ENCODE measurements at places on chromosomes 5 and 9.

- no peak for DNase-seq
Observed at GRCh38 chr5:45205403-45205961, 396.7 kb downstream of the MRPS30 start.

- DNase-seq = no peak
Observed at GRCh38 chr5:66742083-66742895, 146.1 kb downstream of the MAST4 start.

DNA sequence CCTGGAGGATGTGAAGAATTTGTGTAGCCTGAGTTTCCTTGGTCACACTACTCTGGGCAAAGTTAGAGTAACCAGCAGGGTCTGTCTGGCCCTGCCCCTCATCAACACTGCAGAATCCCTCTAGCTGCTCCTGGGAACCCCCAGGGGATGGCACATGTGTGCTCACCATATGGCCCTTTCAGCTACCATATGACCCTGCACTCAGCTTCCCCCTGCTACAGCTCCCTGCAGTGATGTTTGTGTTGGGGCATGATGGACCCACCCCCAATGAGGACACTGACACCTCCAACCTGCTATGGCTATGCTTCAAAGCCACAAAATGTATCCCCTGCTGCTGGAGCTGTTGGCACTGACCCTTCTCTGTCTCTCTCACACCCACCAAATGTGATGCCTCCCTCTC lies 152.7 kb downstream of the SNX18 start:
- DNase-seq = no peak

DNA sequence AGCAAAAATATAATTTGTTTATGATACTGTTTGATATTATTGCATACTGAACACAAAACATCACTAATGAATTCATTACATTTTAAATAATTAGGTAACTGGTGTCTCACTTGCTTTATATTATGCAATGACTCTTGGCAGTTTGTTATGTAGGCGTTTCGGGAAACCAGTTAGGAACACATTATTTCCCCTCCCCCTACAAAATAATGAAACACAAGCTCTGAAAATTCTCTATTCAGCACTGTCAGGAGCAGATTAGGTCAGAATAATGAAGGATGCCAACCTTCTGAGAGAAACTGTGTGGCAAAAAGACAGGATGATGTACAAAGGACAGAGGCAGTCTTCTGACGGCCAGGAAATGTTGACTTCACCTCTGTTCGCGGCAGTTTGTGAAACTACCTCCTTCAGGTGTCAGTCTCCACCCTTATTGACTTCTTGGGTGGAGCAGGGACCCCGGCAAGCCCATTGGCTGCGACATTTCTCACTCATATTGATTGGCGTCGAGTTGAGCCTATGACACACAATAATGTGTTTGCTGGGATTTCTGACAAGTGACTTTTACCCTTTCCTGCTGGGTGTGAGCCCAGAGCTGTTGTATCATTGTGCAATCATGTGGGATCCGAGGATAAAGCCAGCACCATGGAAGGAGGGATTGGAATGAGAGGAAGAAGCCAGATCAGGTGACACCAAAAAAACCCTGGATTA lies 33.9 kb downstream of the SH3PXD2B start:
- no peak for DNase-seq

DNA sequence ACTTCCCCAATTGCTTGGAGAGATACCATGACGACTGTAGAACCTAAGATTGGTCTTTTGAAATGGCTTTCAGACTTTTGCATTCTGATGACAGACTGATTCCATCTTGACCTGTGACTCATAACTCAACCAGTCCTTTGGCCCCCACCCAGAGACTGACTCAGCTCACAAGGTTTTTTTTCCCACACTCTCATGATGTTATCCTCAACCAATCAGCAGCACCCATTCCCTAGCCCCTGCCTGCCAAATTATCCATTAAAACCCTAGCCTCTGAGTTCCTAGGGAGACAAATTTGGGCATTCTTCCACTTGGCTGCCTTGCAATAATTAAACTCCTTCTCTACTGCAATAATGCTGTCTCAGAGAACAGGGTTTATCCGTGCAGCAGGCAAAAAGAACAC lies 1263.3 kb upstream of the CDH9 start:
- DNase-seq = no peak

- DNase-seq = no peak
Observed at GRCh38 chr9:105912863-105913516, 218.6 kb downstream of the TMEM38B start.

DNA sequence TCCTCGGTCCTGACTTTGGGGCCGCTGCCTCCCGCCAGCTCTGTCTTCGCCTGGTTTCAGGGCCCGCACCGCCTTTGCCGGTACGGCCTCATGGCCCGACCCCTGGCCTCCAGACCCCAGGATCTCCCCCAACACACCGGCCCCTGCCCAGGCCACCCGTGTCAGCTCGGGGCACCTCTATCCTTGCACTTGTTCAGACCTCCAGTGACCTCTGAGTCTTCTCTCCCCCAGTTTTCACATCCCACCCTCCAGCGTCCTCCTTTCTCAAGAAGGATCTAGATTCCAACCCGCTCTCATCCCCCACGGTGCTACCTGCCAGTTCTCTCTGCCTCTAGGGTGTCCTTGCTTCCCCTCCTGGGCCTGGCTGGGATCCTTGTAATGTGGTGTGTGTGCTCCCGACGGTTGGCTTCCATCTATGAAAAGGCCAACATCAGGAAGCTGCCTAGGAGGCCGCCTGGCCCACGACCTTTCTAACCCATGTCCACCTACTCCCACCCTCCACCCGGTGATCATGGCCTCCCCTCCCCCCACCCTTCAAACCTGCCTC lies 61.1 kb downstream of the SPATA31C2 start:
- no peak for DNase-seq

DNA sequence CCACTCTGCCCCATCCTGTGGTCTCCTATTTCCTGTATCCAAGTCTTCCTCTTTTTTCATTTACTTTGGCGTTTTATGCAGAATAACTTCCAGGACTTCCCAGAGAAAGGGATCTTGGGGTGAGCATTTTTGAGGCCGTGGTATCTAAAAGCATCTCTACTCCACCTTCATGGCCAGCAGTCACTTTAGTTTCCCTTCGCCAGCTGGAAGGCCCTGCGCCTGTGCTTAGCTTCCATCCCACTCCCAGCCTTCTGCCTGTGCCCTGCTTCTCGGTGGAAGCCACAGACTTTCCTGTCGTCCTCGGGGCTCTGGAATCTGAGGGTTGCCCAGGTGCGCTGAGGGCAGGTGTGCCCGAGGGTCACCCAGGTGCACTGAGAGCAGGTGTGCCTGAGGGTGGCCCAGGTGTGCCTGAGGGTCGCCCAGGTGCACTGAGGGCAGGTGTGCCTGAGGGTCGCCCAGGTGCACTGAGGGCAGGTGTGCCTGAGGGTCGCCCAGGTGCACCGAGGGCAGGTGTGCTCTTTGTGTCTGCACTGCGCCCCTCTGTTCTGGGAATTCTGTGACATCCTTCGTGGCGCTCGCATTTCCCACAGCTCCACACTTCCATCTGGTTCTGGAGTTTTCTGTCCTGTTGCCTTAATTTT lies 32.4 kb upstream of the LRRC14B start:
- DNase-seq = no peak

DNA sequence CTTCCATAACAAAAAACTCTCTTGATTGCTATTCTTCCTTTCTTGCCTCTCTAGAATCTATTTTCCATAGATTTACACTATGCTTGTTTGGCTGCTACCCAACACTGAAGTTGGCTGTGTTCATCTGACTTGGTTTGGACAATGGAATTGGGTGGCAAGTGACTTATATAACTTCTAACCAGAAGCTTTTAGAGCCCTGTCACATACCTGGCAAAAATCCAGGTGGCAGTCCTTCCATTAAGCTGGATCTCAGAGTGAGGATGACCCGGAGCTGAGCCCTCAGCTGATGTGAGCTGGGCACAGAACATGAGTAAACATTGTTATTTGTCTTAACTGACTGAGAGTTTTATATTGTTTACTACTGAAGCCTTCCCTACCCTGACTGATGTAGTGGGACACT lies 225.7 kb downstream of the TLR4 start:
- DNase-seq = no peak

GRCh38 chr5:112708103-112708622 lies 29.5 kb upstream of the APC start:
- DNase-seq = no peak

DNA sequence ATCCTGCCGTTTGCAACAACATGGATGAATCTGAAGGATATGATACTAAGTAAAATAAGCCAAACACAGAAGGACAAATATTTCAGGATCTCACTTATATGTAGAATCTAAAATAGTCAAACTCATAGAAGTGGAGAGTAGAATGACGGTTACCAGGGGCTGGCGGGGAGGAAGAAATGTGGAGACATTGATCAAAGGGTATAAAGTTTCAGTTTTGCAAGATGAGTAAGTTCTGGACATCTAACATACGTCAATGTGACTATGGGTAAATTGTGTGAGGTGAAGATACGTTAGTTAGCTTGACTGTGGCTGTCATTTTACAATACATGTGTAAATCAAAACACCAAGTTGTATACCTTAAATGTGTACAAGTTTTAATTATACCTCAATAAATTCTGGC lies 200.3 kb downstream of the SNX18 start:
- no peak for DNase-seq

DNA sequence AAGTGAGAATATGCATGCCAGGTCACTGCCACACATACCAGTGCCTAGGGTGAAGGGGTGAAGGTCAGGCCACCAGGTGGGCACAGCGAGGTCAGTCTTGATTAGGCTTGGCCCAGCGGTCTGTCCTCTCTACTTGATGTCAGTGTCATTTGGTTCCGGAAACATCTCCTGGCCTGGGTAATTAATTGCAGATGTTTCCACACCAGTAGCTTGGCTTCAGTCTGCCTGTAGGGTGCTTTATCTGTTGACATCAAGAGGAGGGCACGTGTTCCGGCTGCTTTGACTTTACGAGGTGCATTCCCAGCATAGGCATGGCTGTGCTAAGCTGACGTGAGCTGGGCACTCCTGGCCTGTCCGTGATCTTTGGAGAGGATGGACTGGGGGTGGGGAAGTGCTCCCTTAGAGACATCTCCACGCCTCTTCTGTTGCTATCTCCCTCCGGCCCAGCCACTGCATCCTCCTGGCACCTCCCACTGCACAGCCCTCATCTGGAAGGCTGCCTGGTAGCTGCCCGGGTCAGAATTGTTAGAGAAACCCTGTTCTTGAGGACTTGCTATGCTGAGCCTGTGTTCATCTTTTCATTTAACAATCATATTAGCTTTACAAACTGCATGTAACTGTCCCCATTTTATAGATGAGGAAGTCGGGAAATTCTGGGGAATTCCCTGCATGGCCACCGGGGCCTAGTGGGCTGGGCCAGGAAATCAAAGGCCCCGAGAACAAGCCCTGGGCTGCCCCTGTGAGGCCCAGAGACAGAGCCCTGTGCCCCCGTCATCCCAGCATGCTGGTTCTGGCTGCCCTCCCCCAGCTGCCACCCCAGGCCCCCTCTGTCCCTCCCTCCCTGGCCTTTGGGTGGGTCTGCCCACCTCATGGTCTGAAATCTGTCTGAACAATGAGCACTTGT lies 29.1 kb downstream of the JADE2 start:
- DNase-seq = peak; percentile 35

DNA sequence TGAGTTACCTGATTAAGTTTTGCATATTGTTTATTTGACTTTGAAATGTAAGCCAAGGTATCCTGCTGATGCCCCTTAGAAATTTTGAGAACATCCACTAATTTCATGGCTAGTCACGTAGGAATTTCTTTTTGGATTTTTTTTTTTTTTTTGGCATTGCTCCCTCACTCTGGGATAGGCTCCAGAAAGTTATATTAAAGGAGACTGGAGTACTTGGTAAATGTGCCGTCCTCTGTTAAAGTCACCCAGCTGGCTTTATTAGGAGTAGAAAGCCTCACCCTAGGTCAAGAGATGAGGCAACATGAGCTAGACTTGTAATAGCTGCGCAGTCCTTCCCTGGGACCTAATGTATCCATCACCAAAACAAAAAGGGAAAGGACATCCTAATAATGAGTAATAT lies 3.1 kb downstream of the KCTD16 start:
- DNase-seq = no peak

GRCh38 chr5:54912021-54912420 lies 73.4 kb downstream of the ESM1 start:
- DNase-seq = no peak

GRCh38 chr5:138724470-138725146 lies 28.6 kb upstream of the CTNNA1 start:
- DNase-seq = no peak

GRCh38 chr9:130537346-130538050 lies 41.9 kb upstream of the FUBP3 start:
- no peak for DNase-seq

GRCh38 chr5:168303393-168304025 lies 12.1 kb downstream of the WWC1 start:
- DNase-seq = no peak

DNA sequence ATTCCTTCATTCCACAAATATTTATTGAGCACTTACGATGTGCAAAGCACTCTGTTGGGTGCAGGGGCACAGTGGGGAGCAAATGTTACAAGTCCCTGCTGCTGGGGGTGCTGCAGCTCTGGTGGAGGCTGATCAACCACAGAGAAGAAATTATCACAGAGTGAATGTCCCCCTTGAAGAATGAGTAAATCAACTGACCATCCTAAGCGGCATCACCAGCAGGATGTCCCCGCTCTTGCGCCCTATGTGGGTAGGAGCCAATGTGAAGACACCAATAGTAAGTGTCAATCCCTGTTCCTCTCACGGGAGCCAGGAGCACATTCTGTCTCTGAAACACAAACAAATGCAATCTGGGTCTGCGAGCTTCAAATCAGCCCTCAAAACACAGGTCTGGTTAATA lies 47.4 kb upstream of the TBC1D9B start:
- DNase-seq = no peak

- DNase-seq = no peak
Observed at GRCh38 chr9:16640649-16641048, 229.8 kb downstream of the BNC2 start.

DNA sequence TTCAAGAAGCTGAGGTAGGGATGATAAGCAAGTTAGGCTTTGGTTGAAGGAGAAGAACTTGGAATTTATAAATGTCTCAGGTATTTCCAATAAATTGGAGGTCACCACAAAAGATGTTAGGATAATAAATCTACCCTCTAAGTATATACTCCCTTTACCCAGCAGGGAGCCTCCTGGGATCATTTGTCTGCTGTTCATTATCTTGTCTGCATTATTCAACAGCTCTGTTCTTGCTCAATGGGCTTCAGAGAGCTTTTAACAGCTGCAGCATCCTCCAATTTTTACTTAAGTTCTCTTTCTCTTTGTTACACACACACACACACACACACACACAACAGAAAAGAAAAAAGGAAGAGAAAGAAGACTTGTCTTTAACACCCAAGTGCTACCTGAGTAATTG lies 51.7 kb upstream of the VPS13A start:
- DNase-seq = no peak

DNA sequence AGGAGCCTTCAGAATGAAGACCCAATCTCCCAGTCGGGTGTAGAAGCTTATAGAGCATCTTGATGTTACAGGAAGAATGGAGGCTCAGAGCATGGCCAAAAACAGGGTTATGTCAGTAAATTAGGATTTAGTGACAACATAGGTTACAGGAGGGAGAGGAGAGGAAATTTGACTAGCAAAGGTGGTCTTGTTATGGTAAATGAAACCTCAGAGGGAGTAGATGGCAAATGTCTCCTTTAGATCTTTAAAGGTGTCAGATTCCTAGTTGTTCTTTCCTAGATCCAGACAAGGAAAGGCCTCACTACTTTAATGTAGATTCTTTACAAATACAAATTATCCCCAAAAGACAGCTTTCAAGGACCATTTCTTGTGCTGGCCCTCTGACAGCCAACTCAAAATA lies 465.0 kb downstream of the DMRTA1 start:
- no peak for DNase-seq

GRCh38 chr5:173626505-173626820 lies 10.0 kb upstream of the BOD1 start:
- no peak for DNase-seq
